NCI-H460 (cell line): ENCODE measurements at places on chromosomes 5 and 9.

DNA sequence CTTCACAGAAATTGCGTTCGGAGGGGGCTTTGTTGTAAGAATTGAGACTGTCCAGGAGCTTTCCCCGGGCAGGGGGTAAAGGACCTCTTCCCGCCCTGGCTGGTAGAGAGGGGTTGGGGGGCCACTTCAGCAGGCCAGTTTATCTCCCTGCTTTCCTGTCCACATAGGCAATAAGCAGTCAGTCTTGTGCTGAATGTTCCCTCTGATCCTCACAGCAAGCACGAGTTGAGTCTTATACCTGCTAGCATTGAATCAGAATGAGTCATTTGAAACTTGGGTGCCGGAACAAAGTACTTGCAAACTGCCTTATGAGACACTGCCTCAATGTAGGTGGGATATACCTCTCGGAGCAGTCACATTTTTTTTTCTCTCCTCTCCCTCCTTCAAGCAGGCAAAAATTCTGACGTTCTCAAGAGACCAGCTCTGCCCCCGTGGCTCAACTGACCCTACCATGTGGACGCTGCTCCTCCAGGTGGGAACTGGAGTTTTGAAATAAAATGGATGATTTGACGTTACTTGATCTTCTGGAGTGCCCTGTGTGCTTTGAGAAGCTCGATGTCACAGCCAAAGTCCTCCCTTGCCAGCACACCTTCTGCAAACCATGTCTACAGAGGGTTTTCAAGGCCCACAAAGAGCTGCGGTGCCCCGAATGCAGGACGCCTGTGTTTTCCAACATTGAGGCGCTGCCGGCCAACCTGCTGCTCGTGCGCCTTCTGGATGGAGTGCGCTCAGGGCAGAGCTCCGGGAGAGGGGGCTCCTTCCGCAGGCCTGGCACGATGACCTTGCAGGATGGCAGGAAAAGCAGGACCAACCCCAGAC is 1.3 kb downstream of the SH3RF2 start:
- no peak for DNase-seq

- no peak for DNase-seq
Measured at GRCh38 chr5:52774005-52774410, 13.7 kb upstream of the ITGA1 start.

GRCh38 chr9:242461-243080 is 27.9 kb downstream of the DOCK8 start:
- no peak for DNase-seq

DNA sequence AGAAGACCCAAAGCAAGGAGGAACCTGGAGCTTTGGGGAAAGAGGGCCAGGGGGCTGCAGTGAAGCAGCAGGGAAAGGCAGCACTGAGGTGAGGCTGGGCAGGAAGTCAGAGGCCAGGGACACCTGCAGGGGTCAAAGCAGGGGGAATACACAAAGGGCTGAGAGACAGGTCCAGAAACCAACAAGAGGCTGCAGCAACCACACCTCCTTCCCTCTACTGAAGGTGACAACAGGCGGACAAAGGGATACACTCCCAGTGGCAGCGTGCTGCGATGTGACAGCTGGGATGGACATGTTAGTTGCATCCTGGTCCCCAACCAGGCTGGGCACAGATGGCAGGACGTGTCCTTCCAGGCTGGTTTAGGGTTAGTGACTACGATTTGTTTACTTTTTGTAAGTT is 12.6 kb downstream of the CFAP77 start:
- DNase-seq, result no peak

DNA sequence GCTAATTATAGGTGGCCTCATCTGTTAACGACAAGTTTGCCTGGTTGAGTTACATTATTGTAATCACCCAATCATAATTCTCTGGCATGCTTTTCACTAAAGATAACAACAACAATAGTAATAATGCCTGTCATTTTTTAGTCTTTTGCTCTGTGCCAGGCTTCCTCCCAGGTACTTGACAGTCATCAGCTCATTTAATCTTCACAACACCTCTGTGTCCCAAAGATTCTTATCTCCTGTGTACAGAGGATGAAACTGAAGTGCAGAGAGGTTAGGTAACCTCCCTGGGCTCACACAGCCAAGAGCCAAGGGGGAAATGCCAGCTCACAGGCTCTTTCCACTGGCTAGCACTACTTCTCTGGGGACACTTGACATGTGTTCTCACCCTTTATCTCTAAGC is 77.5 kb downstream of the DAB2IP start:
- DNase-seq, result no peak
